Activated naive CD8-positive, alpha-beta T cell treated with anti-CD3 and anti-CD28 coated beads, Interleukin-2, amount 50 U/mL, for 24 hours (primary cell): ENCODE measurements at places on chromosomes 1 and 21.

- DNase-seq: no peak
Measured at GRCh38 chr1:221886743-221887414, 145.0 kb upstream of the DUSP10 start.

DNA sequence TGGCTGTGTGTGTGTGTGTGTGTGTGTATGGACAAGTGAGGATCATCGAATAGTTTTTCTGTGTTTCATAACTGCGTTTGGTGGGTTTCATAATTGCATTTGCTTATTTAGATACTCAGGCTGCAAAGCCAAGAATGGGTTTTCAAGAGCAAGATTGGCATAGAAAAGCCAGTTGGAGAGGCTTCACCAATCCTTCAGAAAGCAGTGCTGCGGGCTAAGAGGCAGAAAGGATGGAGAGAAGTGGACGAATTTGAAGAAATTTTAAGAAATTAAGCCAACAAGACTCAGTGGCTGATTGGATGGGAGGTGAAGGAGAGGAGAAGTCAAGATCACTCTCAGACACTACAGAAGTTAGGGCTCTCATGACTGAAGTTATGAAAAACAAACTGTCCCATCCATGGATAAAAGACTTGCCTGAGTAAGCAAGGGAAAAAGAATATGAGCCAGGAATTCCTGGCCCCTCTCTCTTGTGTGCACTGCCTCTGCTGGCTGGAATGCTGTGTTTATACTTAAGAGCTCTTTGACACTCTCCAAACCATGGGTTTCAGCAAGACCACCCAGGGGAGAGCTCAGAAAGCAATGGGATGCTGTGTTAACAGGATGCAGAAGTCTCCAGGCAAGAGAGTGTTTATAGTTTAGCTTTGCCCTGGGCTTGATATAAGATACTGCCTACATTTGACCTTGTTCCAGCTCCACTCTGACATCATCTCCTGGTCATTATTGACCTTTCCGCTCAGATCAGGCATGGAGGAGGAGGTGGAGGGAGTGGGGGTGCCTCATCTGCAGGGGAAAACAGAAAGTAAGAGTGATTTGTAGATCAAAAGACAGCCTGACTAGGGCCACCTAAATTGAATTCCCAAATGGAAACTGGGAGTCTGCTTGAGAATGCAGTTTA, 232.0 kb upstream of the PLXNA2 start:
- no peak for DNase-seq

- DNase-seq: no peak
Measured at GRCh38 chr1:100299521-100300222, 33.7 kb downstream of the RTCA start.

- DNase-seq: no peak
Measured at GRCh38 chr1:176983731-176984130, 180.8 kb downstream of the ASTN1 start.

GRCh38 chr1:171833091-171833825, 8.0 kb upstream of the DNM3 start:
- DNase-seq: no peak

DNA sequence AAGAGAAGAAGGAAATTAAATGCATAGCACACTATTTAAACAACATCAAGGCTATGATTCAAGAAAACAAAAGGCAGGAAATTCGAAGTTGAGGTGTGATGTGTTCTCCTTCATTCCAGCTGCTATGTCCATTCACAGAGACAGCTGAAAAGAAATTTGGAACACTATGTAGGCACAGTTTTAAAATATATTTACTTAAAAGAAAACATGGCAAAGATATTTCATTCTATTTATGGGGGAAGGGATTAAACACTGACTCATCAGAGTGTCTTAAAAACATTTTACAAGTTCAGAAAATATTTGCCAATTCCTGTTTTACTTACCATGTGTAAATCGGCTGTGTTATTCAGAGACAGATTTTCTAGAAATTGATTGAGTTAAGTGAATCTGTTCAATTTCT, 39.4 kb upstream of the NGF start:
- DNase-seq: no peak

DNA sequence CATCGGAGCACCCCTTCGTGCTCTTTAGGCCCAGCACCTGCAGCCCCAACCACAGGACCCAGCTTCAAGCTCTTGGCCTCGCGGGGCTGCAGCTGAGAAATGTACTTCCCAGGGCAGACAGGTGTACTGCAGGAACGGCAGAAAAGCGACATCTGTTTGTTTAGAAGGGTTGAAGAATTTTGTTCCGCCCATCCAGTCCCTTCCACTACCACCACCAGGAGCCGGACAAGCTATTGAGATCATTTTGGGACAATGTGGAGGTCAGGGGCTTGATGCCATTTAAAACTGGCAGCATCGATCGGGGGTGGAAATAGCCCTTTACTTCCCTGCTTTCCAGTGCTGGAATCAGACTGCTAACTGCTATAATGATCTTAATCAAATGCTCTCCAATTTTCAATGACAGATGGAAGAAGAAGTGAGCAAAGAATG, 1.7 kb downstream of the SERTAD4 start:
- DNase-seq: no peak

- DNase-seq: no peak
Measured at GRCh38 chr1:245310571-245311531, 156.1 kb downstream of the KIF26B start.

GRCh38 chr1:10208537-10208936, 1.8 kb upstream of the KIF1B start:
- no peak for DNase-seq

DNA sequence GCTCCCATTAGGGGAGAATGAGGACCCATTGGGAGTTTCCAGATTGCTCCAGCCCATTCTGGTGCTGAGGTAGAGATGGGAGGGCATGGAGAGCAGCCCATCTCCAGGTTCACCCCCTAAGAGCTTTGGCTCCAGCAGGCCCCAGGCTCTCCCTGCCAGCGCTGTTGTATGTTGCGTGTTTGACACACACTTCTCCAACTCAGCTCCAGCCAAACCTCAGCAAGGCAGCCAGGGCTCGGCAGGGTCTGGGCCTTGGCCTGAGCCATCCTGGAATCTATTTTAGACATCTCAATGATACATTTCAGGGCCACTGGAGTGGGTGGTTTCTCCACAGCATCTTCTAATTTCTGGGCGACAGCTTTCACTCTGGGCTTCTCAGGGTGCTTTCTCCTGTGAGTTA, 117.0 kb downstream of the NAV1 start:
- no peak for DNase-seq

- no peak for DNase-seq
Measured at GRCh38 chr21:21165063-21165645, 166.9 kb downstream of the NCAM2 start.

DNA sequence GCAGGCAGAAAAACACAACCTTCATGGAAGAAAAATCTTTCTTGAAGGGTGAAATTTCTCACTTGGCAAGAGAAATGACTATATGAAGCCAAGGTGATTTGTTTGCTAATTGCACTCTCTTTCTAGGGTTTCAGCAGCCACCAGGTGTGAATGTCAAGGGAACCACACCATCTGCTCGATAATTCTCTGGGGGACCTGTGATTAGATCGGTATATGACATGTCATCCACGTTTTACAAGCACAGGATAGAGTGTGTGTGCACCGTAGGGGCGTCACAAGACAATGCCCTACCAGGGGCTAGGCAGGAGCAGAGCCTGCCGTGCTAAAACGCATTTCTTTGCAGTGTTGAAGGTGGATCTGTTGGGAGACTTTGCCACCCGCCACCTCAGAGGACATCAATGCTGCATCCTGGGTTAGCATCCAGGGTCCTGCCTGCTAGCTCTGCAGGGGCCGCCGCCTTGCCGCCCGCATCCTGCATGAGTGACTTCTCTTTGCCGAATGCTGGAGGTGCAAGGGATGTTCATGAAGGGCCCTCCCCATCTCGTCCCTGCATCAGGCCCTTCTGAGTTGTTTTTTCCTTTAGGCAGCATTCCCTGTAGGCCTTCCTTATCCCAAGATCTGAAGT, 37.8 kb upstream of the CCSAP start:
- no peak for DNase-seq

DNA sequence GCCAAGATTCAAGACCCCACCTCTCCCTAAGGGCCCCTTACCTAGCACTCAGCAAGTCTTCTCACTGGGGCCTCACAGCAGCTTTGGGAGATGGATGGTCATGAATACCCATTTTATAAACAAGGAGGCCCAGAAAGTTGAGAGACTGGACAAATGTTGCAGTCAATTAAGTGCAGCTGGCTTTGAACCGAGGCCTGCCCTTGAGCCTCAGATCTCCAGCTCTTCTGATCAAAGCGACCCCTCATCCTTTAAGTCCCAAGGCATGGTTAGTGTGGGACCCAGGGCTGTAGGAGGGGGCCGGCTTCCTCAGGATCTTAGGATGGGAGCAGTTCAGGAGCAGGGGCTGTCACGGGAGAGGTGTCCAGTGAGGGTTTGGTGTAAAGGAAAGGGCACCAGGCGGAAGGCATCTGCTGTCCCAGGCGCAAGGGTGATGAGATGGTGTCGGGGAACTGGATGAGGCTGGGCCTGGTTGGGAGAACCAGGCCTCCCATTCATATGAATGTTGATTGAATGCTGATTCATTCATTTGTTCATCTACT, 5.1 kb upstream of the MTFR1L start:
- DNase-seq: no peak

DNA sequence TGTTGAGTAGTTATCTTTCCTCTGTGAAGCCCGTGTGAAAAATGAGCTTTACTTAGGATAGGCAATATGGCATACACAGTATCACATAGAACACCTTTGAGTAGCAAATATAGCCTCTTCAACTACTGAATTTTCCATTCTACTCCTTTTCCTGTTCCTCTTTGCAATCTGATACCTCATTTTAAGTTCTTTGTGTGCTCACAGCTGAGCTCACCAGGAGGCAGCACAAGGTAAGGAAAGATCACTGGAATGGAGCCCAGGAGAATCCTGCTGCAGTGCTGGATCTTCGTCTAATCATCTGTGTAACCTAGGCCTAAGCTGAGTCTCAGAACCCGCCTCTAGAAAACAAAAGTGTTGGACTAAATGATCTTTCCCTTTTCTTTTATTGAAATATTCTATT, 171.0 kb downstream of the LRRC40 start:
- DNase-seq: no peak

GRCh38 chr1:7106442-7107108, 321.3 kb downstream of the CAMTA1 start:
- no peak for DNase-seq

DNA sequence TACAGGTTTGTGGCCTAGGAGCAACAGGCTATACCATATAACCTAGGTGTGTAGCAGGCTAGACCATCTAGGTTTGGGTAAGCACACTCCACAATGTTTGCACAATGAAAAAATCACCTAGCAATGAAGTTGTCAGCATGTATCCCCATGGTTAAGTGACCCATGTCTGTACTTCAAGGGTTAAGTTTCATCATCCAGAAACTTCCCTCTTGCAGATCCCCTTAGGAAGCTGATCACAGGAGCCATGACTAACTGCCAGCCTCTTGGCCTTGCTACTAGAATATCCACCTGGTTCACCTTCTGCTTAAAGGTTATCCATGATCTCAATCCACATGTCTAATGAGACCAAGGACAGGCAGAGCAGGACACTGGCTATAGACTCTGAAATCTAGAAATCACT, 3.5 kb upstream of the UBXN10 start:
- no peak for DNase-seq

- no peak for DNase-seq
Measured at GRCh38 chr1:55064071-55064581, 24.8 kb downstream of the PCSK9 start.

GRCh38 chr1:42431514-42431913, 24.3 kb downstream of the ZMYND12 start:
- no peak for DNase-seq

- no peak for DNase-seq
Measured at GRCh38 chr1:164901031-164901430, 342.0 kb downstream of the PBX1 start.

DNA sequence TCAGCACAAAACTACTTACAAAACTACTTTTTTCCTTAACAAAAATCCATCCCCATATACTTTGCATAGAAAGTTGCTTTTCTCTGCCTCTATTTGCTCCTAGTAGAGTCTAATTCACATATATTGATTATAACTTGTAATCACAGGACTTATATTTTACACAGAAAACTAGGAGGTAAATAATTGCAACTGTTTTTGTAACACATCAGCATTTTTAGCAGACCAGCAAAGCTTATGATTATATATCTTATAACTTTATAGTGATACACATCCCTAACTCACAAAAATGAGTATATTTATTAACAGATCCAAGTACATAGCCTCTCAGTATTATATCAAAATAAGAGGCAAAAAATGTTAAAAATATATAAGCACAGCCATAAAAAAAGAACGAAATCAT, 17.3 kb upstream of the SLC35A3 start:
- DNase-seq: no peak

DNA sequence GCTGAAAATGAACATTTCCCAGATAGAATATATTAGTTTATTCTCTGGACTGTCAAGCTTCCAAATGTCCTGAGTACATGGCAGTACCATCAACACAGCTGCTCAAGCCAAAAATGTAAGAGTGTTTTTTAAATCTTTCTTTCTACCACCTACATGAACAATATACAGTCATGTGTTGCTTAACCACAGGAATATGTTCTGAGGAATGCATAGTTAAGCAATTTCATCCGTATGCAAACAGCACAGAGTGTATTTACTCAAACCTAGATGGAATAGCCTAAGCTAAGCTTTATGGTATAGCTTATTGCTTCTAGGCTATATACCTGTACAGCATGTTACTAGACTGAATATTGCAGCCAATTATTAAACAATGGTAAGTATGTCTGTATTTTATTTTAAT, 561.9 kb upstream of the ADGRL4 start:
- no peak for DNase-seq

GRCh38 chr1:44415013-44415412, 10.0 kb downstream of the RNF220 start:
- no peak for DNase-seq

GRCh38 chr21:34262469-34262845, 101.3 kb upstream of the KCNE2 start:
- DNase-seq: no peak

GRCh38 chr1:12413664-12414410, 184.0 kb downstream of the VPS13D start:
- DNase-seq: no peak
